NCI-H446 treated with DMSO at 0.1 percent for 48 hours (cell line): ENCODE measurements at places on chromosomes 16 and 17.

DNA sequence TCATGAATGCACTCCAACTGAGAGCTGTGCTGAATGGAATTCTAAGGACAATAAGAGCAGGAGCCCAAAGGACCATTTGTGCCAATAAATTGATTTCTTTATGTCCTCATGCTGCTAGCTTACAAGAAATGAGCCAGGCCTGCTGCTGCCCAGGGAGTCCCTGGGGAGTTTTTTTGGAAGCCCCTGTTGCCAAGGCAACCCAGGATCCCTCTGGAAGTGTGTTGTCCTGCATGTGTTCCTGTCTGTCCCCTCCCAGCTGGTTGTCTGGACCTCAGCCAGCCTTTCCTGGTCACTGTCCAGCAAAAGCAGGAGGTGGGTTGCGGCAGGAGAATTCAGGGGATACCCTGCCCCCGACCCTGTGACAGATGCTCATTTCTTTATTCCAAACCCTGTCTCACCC, 51.0 kb upstream of the GPRC5B start:
- peak; percentile 34 for DNase-seq

DNA sequence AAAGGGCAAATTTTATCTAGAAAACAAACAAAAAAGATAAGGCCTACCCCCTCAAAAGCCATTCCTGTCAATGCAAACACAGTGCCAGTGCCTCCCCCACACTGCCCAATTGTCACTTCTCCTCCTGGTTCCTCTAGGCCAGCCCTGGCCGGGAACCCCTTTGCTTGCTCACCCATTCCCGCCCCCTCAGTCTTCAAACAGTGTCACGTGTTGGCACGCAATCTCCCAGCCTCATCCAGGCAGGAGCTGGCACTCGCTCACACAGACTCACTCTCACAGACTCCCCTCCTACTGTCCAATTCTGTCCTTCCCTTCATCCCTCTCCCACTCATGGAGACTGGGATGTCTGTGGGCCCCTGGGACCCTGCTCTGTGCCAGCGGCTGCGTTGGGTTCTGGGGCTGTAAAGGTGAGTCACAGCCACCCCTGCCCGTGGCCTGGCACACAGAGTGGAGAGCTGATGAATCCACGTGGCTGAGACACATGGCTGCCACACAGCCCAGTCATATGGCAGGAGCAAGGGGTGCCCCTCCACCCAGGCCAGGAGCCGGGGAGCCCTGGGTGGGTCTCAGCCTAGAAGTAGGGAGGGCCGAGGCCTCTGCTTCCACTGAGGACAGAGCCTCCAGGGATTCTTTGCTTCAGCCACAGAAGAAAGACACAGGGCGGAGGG, 54.8 kb downstream of the VAC14 start:
- no peak for DNase-seq

DNA sequence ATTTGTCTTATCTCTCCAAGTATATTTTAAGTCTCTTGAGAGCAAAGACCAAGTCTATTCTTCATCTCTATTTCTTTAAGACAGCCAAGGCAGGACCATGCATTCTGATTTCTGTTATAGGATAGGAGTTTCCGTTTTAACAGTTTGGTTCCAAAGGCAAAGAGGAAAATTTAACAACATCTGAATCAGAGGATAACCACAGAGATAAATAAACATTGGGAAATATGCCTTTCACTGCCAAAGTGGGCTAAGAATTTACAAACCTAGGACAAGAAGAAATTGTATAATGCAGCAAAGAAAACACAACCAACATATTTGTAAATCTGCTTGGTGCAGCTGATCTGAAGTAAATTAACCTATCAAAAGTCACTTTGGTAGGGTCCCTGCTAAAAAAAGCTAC, 37.7 kb downstream of the USP32 start:
- DNase-seq, result no peak

DNA sequence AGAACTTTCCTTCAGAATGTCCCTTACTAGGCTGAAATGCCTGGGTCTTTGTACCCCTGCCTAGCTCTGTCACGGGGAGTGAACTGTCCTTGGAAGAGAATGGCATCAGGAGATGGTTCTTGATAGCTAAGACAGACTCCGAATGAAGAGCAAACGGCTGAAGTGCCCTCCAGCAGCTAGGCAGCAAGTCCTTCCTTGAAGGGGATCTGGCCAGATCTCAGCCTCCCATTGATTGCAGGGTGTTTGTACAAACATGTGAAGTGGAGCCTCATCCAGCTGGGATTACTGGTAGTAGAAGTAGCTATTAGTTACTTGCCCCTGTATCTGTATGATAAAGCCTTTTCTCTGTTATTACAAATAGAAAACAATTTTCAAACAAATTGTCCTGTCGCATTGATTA, 30.9 kb downstream of the LRRC36 start:
- DNase-seq, result no peak

- DNase-seq, result no peak
These were observed 11.8 kb upstream of the KAT7 start for GRCh38 chr17:49776551-49777300.

DNA sequence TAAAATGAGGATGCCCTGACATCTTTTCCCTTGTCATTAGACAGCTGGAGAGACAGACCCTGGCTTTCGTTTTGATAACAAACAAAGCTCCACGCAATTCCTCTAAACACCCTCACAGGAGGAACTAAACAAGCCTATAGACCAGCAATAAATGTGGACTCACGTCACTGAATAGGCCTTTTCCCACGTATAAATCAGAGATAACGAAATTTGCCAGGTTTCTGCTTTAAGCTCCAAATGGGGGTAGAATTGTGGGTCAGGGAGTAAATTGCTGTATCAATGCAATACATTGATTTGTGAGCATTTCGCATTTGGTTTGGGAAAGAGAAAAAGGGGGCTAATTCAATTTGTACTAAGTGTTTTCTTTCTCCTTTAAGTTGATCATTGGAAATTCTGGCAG, 256.0 kb downstream of the PMP22 start:
- no peak for DNase-seq

DNA sequence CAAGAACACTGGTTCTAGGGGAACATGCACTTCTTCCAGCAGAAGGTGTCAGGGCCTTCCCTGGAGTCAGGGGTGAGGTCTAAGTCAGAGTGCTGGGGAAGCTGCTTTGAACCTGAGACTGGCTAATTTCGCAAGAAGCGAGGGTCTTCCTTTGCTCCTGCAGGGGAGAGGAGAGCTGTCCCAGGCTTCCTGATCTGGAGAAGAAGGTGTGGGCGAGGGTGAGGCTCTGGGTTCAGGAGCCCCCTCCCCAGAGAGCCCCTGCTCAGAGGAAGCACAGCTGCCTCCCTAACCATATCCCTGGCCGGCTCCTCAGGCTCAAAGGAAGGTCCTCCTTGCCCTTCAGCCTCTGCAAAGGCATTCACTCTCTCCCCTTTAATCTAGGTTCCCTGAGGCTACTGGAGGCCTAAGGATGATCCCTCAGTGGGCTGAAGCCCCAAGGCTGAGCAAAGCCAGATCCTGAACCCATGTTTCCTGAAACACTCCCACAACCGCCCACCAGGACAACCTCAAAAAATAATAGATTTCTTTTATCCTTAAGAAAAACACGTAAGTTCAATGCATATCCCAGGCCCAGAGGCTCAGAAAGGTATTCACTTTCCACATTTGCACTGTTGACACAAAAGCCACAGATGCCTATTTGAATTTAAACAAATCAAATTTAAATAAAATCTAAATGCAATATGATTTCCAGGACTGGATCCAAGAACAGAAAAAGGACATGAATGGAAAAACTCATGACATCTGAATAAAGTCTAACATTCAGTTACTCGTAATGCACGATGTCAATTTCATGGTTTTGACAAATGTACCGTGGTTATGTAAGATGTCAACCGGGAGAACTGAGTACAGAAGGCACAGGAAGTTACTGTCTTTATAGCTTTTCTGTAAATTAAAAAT, 71.5 kb upstream of the RCVRN start:
- no peak for DNase-seq

DNA sequence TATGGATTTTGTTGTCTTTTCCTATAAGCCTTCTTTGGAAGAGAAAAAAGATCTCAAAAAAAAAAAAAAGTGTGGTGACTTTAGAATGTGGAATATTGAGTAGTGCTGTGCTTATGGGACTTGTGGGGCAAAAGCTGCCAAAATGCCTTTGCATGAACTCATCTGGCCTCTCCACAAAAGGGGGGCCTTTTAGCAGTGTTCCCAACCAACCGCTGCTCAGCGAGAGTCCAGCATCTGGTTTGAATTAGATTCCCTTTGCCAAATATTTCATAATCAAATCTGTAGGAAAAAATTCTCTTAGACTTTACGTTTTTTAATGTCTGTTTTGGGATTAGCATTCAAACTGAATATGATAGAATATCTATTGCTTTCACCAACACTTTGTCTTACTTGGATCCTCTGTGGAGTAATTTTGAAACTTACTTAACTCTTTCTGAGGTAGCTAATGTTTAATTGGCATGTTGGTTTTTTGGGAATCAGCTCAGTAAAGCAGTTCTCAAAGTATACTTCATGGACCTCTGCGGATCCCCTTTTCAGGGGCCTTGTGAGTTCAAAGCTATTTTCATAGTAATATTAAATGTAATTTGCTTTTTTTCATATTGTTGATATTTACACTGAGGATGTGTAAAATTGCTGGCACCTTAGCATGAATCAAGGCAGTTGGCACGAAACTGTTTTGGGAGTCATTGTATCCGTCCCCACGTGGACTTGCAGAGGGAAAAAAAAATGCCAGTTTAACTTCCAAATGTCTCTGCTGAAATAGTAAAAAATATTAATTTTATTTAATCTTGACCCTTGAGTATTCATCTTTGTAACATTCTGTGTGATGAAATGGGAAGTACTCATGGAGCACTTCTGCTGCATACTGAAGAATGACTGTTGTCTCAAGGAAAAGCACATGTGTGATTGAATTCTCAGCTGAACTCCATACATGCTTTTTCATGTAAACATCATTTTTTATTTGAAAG, 34.7 kb upstream of the VPS4A start:
- DNase-seq, result no peak

GRCh38 chr17:7132511-7133094, 18.0 kb upstream of the ASGR2 start:
- no peak for DNase-seq

DNA sequence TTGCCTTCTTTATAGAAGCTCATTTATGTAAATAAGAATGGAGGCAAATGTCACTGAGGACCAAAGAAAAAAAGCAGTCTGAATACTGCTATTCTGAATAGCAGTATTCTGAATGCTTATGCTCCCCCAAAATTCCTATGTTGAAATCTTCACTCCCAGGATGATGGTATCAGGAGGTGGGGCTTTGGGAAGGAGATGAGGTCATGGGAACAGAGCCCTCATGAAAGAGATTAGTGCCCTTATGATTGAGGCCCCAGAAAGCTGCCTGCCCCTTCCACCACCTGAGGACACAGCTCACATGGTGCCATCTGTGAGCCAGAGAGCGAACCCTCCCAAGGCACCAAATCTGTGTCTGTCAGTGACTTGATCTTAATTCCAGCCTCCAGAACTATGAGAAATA, 28.8 kb downstream of the HEATR6 start:
- DNase-seq, result no peak

- DNase-seq, result no peak
These were observed 73.4 kb downstream of the WSB1 start for GRCh38 chr17:27367121-27367981.

DNA sequence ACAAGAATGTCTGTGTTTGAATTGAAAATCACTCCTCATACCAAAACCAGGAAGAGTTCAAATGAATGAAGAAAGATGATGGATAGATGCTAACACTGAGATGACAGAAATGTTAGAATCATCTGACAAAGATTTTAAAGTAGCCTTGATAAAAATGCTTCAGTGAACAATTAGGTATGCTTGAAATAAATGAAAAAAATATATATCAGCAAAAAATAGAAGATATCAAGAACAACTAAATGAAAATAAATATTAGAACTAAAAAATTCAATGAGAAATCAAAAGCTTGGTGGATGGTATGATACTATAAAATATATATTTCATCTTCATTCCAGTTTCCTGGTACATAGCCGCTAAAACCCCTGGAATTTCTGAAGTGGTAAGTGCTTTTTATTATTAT, 8.6 kb upstream of the ACSM3 start:
- no peak for DNase-seq

DNA sequence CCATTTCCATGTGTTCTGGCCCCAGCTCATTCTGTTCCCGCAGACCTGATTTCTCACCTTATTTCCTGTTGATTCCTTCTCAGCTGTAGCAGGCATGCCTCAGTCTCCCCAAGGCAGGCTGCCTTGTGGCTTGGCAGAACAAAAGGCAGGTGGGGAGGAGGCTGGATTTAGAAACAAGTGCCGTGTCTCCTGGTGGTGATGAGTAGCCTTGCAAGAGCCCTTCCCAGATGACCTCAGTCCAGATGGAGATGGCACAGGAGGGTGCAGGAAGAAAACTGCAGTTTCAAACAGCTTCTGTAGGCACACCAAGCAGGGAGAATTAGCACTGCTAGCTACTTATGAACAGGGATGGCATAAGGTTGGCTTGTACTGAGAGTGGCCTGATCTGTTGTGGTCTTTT, 64.6 kb downstream of the ARHGAP44 start:
- DNase-seq, result no peak

DNA sequence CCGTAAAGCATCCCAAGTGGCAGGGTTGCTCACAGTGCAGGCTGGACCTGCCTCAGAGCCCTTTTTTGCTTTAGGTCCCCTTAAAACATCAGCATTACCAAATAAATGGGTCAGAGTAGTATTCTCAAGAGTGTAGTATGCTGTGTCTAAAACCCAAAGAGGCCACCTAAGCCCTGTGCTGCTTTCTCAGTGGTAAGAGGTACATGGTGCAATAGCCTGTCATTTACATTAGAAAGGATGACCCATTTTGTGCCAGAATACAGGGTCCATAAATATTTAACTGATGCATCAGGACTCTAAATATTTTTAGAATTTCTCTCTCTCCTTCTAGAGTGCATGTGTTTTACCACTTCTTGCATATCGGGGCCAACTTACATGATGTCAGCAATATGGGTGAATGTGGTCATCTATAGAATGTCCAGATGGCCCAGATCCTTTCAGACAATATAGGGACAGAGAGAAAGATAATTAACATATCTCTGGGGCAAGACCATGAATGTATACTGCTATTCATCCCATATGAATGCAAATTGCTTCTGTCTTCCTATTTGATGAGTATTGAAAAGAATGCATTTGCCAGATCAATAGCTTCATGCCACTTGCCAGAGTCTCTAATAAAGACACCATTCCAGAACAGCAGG, 329.2 kb downstream of the PMP22 start:
- no peak for DNase-seq

- no peak for DNase-seq
These were observed 109.4 kb upstream of the AXIN2 start for GRCh38 chr17:65670667-65671371.

DNA sequence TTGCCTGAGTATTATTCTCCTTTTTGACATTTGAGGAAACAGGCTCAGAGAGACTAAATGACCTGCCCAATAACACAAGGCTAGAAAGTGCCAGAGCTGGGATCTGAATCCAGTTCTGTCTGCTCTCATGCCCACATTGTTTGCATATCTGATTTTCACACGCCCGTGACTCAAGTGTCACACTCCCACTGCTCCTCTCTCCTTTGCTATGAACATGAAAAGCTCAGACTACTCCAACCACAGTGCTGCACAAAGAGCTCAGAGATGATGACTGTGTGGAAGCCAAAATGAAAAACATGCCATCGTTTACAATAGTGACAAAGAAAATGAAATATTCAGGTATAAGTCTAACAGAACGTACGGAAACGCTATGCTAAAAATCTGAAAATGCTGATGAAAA, 107.9 kb downstream of the SMG6 start:
- DNase-seq, result no peak
